ENCODE measurements at places on chromosomes 12 and 14.

GRCh38 chr12:48969833-48970701, 1.5 kb downstream of the WNT10B start:
- DNase-seq, result no peak

DNA sequence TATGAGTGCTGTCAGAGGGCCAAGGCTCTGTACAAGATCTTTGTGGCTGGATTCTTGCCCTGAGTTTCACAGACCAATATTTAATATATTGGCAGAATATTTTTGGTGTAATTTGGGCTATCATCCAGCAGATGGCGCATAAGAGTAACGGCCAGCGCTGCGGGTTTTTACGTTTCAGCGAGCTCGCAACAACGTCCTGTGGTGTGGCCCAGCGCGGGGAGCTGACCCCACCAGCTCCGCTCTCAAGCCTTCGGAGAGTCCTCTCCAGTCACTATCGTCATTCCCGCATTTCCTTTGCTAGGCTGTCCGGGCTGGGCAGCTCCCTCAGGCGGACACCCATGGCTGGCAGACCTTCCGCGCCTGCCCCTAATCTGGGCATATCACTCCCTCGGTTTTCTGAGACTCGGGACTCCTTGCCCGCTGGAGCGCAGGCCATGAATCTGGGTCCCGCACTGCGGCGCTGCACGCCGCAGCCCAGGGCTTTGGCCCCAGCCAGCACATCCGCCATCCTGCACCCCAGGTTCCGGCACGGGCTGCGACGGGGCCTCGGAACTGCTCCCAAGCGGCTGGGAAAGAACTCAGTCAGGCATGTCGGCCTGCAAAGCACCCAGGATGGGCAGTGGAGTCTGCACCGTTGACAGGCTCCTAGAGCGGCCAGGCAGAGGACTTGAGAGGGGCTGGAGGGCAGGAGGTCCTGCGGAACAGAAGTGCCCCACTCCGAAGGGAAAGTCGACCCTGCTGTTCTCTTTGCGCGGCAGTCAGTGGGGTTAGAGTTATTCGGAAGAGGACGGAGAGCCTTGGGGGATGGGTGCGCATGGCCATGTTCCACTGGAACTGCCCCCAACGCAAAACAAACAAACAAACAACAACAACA, 18.4 kb downstream of the OLR1 start:
- DNase-seq, result peak; percentile 62

DNA sequence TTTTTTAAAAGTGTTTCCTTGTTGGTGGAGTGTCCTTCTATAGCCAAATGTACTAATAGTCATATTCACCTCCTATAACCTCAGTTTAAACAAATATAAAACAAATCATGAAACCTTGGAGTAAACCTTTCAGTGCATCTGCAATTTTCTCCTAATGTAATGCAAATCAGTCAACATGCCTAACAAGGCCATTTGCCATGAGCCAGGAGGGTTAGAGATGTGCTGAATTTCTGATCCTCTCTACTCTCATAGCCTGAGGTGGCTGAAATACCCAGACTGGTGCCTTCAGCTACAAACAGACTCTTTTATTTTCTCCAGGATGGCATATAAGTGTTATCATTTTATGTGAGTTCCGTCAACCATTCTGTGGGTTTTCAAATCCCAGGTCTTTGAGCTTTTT, 908.1 kb downstream of the GALC start:
- DNase-seq, result no peak

- DNase-seq, result peak; percentile 31
Measured at GRCh38 chr12:105036937-105037649, 47.2 kb downstream of the ALDH1L2 start.

DNA sequence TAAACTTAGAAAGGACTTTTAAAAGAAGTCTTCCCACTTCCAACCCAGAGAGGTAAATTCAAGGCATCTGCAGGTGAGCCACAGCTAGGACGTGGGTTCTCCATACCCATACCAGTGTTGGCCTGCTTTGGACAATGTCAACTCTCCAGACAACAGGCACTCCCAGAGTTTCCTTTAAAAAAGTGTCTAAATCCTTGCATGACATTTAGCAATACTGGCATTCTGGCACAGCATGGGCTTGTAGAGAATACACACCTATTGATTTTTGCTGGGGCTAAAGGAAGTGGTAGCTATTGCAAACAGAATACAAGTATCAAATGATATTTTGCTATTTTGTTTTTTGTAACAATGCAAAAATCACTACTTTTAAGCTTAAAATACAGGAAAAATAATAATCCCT, 25.8 kb upstream of the DICER1 start:
- no peak for DNase-seq

DNA sequence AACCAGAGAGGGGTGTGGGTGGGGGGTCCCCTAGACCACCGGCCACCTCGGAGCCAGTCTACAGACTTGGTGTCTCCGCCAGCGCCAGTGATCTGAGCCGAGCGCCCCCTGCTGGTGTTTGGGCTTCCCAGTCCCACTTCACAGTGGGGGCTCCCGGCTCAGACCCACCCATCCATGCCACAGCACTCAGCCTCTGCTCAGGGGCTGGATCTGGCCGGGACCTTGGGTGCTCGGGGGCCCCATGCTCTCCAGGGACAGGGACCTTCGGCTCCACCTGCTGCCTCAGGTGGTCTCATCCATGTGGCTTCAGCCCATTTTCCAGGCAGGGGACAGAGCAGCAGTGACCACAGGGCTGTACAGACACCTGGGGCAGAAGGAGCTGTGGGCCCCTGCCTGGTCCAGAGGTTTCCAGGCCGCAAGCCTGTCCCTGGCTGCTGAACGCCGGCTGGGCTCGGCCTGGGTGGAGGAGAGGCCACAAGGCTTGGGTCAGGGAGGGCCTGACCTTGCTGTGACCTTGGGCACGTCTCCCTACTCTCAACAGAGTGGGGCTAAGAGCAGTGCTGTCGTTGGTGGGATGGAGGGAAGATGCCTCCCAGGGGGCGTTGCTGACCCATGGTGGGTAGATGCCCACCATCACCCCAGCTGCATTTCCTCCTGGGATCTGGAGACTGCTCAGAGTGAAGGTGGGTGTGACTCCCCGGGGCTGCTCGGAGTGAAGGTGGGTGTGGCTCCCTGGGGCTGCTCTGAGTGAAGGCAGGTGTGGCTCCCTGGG, 86.3 kb downstream of the KIF26A start:
- peak; percentile 36 for DNase-seq

- no peak for DNase-seq
Measured at GRCh38 chr14:81582420-81582819, 48.8 kb upstream of the SEL1L start.

DNA sequence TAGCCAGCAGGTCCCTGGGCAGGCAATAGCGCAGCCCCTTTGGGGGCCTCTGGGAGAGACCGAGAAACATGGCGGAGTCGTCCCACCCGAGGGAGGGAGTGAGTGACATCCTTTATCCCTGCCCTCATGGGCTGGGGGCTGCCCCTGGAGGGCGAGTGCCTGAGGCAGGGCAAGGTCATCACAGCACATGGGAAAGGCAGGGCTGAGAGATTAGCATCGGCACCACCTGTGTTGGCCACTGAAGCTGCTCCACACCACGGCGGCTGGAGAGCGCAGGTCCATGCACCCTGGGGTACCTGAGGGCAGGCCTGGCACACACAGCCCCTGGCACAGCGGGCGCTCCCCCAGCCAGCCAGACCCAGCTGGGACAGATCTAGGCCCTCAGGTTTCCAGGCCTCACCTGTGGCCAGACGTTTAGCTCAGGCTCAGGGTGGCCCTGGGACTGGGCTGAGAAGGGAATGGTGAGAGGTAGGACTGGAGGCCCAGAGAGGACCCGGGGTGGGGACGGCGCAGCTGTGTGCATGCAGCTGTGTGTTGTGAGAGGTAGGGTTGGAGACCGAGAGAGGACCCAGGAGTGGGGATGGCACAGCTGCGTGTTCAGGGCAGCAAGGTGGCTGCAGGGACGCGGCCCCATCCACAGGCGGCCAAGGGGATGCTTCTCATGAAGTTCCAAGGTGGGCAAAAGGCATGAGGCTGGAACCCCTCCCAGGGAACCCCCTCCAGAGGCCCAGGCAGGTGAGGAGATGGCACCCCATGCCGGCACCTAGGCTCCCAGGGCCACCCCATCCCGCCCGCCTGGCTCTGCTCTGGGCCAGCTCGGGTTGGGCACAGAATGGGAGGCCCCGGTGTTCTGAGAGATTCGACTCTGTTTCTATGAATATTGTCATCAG, 74.1 kb downstream of the KIF26A start:
- DNase-seq, result no peak

- DNase-seq, result no peak
Measured at GRCh38 chr12:119630223-119630780, 36.7 kb downstream of the TMEM233 start.

- no peak for DNase-seq
Measured at GRCh38 chr12:31465002-31465401, 125.9 kb downstream of the DENND5B start.

- no peak for DNase-seq
Measured at GRCh38 chr12:15184484-15184883, 36.7 kb downstream of the RERG start.

DNA sequence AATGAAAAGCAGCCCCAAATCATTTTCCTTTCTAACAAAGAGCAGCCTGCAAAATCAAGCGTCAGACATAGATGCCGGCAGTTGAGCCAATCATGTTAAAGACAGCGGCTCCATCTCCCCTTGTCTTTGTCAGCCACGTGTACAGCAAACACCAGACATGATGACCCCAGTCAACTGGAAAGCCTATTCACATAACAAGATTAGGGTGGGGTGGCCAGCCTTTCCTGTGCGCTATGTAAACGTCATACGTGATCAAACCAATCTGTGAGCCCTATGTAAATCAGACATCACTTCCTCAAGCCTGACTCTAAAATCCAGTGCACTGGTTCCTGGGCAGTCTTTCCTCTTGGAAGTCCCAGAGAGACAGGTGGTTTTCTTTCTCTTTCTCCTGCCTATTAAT, 9.9 kb upstream of the FICD start:
- DNase-seq, result no peak

DNA sequence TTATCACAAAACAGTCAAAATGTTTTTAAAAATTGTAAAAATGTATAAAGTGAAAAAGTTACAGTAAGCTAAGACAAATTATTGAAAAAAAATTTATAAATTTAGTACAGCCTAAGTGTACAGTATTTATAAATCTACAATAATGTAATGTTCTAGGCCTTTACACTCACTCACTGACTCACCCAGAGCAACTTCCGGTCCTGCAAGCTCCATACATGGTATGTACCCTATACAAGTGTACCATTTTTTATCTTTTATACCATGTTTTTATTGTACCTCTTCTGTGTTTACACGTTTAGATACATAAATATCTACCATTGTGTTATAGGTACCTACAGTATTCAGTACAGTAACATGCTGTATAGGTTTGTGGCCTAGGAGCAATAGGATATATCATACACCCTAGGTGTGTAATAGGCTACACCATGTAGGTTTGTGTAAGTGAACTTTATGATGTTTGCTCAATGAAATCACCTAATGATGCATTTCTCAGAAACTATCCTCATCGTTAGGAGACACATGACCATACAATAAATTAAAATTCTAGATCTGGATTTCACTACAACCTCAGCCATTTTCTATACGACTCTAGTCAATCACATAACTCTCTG, 66.8 kb downstream of the TXNDC16 start:
- DNase-seq, result no peak

DNA sequence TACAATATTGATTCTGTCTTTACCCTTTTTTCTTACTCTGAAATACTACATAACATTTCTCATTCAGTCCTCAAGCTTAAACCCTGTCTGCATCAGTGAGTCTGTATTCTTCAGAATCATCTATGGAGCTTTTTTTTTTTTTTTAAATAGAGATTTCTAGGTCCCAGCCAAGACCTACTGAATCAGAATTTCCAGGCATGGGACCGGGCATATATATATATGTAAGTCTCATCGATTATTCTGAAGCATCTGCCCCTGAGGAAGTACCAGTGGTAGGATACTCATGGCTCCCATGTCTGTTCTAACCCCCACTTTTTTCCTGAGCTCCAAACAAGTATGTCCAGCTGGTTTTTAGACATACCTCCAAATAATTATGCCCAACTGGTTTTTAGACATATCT, 6.1 kb downstream of the DDX47 start:
- DNase-seq, result no peak

- no peak for DNase-seq
Measured at GRCh38 chr12:69555461-69555860, 29.8 kb upstream of the CCT2 start.

- DNase-seq, result no peak
Measured at GRCh38 chr12:67919406-67919805, 69.8 kb upstream of the IFNG-AS1 start.

DNA sequence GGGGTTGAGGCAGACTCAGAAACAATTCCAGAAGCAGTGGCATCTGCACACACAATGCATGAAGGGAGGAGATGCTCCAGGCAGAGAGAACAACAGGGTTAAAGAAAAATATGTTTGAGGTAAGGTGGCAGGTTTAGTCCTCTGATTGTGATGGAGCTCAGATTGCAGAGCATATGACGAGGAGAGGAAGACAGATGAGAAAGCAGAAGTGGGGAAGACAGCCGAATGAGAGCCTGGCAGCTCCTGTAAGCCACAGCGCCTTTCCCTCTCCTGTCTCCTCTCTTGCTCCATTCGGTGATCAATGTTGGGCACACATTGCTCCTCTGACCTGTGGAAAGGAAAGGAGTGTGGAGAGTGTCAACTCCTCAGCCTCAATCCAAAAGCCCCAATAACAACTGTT, 372.2 kb downstream of the GXYLT1 start:
- no peak for DNase-seq

DNA sequence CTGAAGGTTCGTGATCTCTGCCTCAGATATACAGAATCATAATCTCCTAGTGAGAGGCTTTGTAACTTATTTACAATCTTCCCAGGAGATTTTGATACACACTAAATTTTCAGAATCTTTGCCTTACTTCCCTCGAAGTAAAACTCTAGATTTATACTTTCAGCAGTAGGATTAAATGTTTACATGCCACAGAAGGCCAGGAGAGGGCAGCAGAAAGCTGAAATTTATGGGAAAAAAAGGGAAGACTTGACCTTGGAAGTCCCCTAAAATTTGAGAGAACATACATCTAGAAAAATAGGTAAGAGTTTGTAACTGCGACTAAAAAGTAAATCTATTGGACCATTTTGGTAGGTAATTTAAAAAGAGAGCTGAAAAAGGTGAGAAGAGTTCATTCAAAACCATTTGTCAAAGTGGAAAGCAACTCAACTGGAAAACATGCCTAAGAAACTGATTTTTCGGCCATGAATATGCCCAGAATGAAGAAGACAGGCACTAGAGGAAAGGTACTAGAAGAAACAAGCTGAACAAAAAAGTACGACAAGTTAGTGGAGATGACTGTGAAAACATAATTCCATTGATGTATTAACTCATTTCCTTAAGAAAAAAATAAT, 242.0 kb upstream of the MDGA2 start:
- no peak for DNase-seq

DNA sequence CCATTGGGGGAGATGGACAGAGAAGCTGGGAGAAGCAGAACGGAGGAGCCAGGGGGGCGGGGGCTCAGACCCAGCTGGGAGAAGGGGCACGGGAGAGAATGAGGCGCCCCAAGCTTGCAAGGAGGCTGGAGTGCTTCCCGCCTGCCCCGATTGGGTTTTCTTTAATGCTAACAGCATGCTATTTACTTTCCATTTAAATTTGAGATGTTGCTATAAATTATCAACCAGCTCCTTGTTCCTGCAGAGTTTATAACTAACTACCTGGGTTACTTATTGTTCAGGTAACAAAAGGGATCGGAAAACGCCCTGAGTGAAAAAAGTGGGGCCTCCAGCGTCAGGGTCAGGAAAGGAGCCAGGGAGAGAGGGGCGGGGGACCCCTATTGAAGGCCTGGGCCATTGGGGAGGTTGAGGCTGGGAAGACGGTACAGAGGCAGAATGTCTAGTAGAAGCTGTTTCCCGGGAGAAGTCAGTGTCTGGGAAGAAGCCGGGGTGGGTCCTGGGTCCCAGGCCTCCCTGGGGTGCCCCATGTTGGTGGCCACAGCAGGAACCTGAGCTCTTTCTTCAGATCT, 2.5 kb downstream of the HNF1A start:
- no peak for DNase-seq

GRCh38 chr14:21219561-21220111, 49.6 kb downstream of the HNRNPC start:
- DNase-seq, result no peak
